Activated CD8-positive, alpha-beta memory T cell treated with anti-CD3 and anti-CD28 coated beads for 4 hours (primary cell): ENCODE measurements at places on chromosomes 5 and 9.

DNA sequence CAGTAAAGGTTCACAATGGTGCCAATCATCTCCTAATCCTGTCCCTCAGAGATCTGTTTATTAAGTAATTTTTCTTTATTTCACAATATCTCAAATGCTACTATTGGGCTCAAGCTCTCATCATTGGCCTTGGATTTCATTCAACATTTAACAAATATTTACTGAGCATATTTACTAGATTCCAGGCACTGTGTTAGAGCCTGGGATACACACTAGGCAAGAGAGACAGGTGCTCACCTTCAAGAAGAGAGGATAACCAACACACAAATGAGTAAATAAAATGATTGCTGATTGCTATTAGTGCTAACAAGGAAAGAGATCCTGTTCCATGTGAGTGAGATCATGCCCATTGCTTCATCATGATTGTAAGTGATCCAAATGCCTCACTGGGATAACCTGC, 27.4 kb downstream of the PPP2R2B start:
- DNase-seq: no peak

DNA sequence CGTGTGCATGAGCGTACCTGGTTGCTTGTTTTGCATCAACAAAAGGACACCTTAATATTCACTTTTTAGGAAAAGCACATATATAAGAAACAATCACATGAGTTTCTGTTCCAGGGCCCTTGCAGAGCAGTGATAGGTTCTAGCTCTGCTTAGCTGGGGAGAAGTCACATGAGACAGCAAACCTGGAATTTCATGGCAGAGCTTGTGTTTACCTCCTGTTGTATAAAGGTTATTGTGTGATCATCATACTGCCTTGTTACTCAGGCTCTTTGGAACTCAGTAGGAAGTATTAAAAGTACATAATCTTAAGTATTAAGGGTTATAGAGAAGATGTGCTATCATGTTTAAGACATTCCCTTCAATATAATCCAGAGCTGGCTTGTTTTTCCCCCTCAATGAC, 18.0 kb upstream of the VLDLR start:
- DNase-seq: no peak

DNA sequence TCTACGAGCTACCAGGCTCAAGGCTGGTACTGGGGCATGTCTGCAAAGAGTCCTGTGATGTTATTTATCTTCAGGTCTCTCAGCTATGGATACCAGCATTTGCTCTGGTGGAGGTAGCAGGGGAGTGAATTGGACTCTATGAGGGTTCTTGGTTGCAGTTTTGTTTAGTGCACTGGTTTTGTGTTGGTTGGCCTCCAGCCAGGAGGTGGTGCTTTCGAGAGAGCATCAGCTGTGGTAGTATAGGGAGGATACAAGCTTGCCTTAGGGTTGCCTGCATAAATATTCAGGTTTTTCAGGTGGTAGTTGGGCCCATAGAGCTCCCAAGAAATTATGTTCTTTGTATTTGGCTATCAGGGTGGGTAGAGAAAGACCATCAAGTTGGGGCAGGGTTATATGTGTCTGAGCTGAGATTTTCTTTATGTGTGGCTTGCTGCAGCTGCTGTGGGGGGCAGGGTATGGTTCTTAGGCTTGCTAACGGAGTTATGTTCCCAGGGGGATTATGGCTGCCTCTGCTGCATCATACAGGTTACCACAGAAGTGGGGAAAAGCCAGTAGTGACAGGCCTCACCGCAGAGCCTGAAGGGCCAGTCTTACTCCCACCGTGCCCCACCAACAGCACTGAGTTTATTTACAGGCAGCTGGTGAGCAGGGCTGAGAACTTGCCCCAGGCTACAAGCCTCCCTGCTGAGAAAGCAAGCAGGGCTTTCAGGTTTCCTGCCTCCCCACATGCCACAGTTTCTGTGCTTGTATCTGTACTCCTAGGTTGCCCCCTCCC, 9.7 kb upstream of the RIOK2 start:
- no peak for DNase-seq

DNA sequence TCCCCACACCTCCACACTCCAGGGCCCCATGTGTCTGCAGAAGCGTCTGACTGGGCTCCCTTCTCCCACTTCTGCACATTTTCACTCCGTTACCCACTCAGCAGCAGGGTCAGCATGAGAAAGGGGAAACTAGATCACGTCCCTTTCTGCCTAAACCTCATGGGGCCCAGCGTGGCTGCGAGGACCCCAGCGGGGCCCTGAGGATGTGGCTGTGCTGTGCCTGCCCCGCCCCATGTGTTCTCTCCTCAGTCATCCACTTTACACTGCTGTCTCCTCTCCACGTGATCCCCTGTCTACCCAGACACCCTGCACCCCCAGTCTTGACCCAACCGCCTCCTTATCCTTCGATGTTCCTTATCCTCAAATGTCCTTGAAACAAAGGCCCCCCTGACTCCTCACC, 59.8 kb upstream of the OTULINL start:
- DNase-seq: no peak

GRCh38 chr5:149799119-149799623, 69.1 kb downstream of the PPARGC1B start:
- DNase-seq: no peak

- DNase-seq: no peak
Observed at GRCh38 chr5:58887311-58887710, 304.4 kb downstream of the RAB3C start.

DNA sequence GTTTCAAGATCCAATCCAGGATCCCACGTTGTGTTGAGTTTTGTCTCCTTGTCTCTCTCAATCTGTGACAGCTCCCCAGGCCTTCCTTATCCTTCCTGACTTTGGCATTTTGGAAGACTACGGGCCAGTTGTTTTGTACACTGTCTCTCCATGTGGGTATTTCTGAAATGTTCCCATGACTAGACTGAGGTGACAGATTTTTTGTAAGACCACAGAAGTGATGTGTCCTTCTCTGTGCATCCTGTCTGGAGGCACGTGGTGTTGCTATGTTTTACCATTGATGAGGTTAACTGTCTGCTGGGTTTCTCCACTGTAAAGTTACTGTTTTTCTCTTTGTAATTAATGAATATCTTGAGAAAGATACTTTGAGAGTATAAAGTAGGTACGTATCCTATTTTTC, 15.7 kb upstream of the PDZD2 start:
- no peak for DNase-seq

DNA sequence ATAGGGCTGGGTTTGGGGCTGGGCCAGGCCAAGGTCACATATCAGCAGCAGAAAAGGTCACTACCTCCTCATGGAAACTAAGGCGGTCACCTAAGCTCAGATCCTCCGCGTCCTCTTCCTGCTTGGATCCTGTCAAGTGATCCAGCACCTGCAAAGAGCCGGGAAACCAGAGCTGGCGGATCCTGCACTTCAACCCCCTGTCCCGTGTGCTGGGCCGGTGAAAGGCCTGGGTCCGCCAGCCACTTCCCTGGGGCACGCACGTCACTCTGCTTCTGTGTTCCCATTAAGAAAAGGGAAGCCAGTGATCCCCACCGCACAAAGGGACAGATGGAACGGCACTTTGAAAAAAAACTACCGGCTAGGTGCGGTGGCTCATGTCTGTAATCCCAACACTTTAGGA, 61.3 kb upstream of the STXBP1 start:
- no peak for DNase-seq

GRCh38 chr5:84869675-84870074, 485.0 kb upstream of the EDIL3 start:
- DNase-seq: no peak
